ENCODE measurements at places on chromosomes 3 and 15. TPM values are rescaled to one million over a fixed set of nuclear protein-coding genes. Genes with fewer than 3 reads are reported as not detected.

Gene CCDC39
- not detected for total RNA-seq

- DNase-seq, result no peak
These were observed 27.6 kb upstream of the MYO1E start for GRCh38 chr15:59400103-59400813.

- no peak for DNase-seq
These were observed 39.0 kb downstream of the GABPB1 start for GRCh38 chr15:50315814-50316630.

DNA sequence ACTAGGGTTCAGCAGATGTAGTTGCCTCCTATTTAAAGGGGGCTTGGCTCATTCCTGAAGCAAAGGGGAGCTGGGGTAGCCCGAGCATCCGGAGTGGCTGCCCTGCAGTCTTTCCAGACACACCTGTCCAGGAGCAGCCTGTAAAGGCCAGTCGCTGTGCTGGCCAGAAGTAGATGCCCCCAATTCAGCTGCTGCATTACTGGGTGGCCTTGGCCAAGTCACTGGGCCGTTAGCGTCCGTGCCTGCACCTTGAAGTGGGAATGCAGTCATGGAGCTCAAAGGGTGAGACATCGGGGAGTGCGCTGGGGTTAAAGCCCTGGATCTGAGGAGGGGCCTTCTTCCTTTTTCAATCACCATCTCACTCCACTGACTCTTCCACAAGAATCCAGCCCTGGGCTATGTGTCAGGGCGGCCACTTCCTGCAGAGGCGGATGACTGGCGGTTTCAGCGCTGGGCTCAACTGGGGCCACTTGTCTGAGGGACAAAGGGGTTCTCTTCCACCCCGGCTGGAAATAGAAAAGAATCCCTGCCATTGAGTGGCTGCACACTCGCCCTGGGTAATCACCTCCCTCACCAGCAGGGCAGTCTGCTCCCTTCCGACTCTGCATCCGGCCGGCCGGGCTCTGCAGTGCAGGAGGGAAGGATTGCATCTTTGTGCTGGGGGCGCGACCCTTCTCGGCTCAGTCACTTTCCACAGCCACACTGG lies 11.8 kb downstream of the ALDH1A3 start:
- no peak for DNase-seq

Gene CRABP1
- total RNA-seq, result not detected

Gene SLC24A5
- total RNA-seq, result not detected

DNA sequence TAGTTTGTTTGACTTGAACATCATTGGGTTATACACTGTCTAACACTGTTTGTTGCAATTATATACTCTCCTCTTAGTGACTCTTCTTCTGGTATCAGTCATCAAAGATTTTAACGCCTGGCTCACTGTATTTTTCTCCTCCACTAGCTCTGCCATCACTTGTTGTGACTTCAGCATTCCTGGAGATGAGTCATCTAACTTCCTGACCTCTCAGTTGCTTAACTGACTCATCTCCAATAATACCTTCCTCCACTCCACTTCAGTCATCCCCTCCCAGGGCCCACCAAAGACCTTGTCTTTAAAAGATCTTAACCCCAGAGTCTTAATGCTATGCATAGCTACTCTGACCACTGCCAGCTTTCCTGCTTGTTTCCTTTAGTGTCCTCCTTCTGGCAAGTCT lies 28.6 kb upstream of the CLSTN2 start:
- DNase-seq, result no peak

- no peak for DNase-seq
These were observed 23.7 kb upstream of the THSD4 start for GRCh38 chr15:71091601-71092000.

- no peak for DNase-seq
These were observed 232.5 kb downstream of the CHST2 start for GRCh38 chr3:143351895-143352608.

GRCh38 chr3:93991631-93992030 lies 11.7 kb downstream of the ARL13B start:
- no peak for DNase-seq

Gene CPB1
- total RNA-seq, result not detected

- DNase-seq, result no peak
These were observed 168.3 kb downstream of the GHSR start for GRCh38 chr3:172279974-172280373.

Gene SERINC4
- total RNA-seq, result 0.24 TPM

DNA sequence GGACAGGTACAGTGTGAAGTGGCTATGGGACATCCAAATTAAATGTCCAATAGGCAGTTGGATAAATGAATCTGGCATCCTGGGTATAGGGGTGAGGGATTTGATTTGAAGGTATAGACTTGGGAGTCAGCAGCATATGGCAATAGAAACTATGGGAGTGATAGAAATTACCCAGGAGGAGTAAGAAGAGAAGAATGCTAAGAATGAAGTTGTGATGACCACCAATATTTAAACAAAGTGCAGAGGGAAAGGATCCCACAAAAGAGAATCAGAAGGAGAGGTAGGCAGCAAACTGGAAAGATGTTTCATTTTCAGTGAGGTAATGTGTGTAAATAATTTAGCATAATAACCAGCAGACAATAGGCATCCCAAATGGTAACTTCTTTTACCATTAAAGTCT lies 13.8 kb upstream of the MSL2 start:
- no peak for DNase-seq

- DNase-seq, result no peak
These were observed 240.9 kb downstream of the UACA start for GRCh38 chr15:70522323-70522966.

- DNase-seq, result peak; percentile 55
These were observed 115.8 kb downstream of the GHSR start for GRCh38 chr3:172332256-172333041.

DNA sequence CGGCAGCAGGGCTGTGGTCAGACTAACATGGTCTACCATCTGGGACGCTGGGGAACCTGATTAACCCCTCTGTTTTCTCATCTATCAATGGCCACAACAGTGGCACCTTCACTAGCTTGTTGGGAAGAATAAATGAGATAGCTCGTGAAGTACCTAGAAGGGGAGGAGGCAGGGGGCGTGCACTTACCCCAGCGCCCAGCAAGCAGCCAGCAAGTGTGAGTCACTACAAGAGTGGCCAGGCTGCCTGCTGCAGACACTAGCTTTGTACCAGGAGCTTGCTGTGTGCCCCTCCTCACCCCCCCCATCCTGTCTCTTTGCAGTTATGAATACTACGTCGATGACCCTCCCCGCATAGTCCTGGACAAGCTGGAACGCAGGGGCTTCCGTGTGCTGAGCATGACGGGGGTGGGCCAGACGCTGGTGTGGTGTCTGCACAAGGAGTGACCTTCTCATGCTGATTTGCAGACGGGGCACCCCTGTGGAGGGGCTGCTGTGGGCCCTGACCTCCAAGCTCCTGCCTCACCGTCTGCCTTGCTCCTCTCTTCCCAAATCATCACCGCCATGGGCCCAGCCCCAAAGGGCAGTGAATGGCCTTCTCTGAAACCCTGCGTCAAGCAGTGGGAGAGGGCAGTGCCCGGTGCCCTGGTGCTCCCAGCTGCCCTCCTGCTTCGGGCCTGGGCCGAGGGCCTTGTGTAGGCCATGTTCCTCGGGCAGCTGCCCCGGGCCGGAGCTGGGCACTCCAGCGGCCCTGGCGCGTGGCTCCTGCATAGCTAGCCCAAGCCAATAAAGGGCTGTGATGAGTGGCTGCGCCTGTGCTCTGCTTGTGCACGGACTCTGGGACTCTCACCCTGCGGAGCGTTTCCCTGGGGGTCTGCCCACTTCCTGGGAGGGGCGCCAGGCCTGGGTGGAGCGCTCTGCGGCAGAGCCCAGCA lies 2.6 kb upstream of the C15orf62 start:
- no peak for DNase-seq

GRCh38 chr3:196169836-196170240 lies 41.4 kb downstream of the ZDHHC19 start:
- no peak for DNase-seq

DNA sequence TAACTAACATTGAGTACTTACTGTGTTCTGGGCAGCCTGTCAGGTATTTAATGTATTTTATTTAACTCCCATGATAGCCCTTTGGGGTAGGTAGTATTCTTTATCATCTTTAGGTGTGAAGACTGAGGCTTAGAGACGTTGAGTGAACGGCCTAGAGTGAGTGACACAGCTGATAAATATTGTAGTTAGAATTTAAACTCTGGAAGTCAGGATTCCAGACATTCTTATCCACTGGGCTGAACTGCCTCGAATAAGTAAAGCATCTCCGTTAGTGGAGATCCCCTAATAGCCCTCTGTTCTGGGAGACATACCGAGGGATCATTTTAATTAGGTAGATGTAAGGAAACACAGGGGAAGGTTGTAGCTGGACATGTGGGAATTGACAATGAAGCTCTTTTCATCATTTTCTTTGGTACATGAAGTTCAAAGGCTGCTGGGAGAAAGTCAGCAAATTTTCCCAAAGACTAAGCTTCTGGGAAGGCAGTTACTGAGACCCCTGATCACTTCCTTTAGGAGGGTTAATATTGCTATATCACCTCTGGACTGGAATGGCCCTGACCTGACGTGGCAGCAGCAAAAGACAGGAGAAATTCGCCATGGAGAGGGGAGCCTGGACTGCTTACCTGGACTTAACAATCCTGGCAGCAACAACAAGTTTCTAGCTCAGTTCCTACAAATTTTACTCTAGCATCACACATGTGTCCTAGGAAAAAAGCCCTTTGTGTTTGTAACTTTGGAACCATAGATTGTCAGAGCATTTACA lies 11.7 kb upstream of the PDCD6IP start:
- DNase-seq, result no peak

GRCh38 chr3:39809995-39810595 lies 686 bp downstream of the MYRIP start:
- peak; percentile 18 for DNase-seq

GRCh38 chr3:62940771-62941563 lies 65.8 kb upstream of the CADPS start:
- no peak for DNase-seq

DNA sequence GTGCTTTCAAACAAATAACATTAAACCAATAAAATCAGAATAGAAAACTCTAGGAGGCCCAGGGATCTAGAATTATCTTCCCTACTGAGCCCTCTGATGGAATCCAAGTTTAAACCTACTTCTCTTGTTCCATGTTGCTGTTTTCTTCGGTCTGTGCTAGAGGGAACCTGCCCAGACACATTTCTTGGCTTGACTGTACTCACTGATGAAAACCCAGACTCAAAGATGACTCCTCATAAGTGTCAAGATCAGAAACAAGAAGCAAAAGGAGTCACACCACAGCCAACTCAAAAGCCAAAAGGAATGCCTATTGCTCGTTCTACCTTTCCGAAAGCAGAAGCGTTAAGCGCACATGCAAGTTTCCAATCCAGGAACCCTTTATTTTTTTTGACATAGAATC lies 31.6 kb downstream of the SCAP start:
- DNase-seq, result no peak

GRCh38 chr3:64187065-64187959 lies 38.0 kb downstream of the PRICKLE2 start:
- DNase-seq, result peak; percentile 71

DNA sequence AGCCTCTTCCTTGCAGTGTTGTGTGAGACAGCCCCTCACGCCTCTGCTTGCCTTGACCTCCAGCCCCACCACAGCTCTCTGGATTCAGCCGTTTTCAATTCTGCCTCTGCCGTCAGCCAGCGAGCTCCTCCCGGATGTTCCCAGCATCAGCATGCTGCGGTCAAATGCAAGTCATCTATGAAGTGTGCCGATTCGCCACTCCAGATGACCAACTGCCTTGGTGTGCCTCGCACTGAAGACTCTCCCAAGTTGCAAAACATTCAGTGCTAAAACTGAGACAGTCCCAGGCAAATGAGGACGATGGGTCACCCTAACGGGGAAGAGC lies 30.6 kb upstream of the RASA2 start:
- DNase-seq, result peak; percentile 39

- peak; percentile 61 for DNase-seq
These were observed 585 bp downstream of the CSK start for GRCh38 chr15:74782259-74783071.

GRCh38 chr3:162984746-162985145 lies 1488.1 kb downstream of the OTOL1 start:
- DNase-seq, result no peak

Gene IL17RD
- total RNA-seq, result 5.9 TPM

GRCh38 chr3:16365491-16366128 lies 100.6 kb downstream of the OXNAD1 start:
- no peak for DNase-seq

DNA sequence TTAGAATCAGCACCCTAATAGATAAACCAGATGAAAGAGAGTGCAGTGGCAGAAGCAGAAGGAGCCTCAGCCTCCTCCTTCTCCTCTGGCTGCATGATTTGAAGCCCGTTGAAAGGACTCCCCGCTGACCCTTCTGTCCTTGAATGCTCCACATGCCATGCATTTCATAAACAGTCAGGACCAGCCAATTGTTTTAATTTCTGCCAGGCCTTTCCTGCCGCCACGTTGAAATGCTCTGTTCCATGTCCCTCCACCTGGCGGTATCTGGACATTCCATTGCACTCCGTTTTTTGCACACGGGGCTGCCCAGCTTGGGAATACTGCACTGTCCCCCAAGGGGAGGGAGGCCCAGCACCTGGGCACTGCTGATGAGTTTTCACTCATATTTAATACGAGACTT lies 35.2 kb upstream of the GLCE start:
- DNase-seq, result no peak

Gene NRROS
- 6.0 TPM for total RNA-seq

- DNase-seq, result no peak
These were observed 70.8 kb downstream of the SCN11A start for GRCh38 chr3:38980938-38981337.

GRCh38 chr15:101320501-101321052 lies 25.5 kb upstream of the SNRPA1 start:
- DNase-seq, result peak; percentile 53

- peak; percentile 53 for DNase-seq
These were observed 26.2 kb downstream of the POLR2M start for GRCh38 chr15:57732526-57733331.

GRCh38 chr3:69052472-69052898 lies 352 bp upstream of the TMF1 start:
- no peak for DNase-seq

DNA sequence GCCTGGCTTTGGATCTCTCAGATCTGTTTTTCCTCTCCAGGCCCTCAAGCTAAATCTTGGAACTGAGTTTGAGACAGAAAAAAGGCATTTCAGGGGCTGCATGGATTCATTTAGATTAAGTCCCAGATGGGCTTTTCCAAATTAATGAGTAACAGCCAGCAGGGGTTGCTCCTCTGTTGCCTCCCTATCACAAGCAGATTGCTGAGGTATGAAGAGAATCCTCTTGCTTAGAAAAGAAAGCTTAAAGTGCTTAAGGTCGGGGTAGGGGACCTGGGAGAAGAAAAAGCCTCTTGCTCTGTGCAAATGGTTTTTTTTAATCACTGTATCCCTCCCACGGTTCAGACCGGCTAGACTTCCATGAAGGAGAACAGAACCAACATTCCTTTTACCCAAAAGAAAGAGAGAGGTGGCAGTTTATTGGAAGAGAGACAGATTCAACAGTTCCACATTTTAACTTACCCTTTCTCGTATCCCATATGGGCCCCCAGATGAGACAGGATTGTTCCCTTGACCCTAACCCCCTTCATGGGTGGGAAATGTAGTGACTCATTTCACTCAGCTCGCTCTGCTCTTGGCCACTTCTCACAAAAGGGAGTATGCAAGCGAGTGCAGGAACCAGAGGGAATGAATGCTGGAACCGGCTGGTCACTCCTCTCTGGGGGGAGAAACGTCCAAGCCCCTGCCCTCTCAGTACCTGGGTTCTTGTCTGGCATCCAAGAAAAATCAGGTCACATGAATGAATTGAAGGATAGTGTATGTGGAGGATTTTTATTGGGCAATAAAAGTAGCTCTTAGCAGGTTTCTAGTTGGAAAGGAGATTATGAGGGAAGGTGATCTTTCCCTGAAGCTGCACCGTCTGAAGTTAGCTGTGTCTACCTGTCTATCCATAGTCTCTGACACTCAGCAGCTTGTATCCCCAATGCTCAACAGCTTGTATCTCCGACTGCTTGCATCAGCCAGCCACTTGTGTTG lies 745.2 kb downstream of the SI start:
- no peak for DNase-seq

GRCh38 chr3:126855374-126855773 lies 127.5 kb upstream of the PLXNA1 start:
- DNase-seq, result no peak

Measured in left cardiac atrium (tissue), 4 donors.